ENCODE measurements at places on chromosomes 3 and 15.

DNA sequence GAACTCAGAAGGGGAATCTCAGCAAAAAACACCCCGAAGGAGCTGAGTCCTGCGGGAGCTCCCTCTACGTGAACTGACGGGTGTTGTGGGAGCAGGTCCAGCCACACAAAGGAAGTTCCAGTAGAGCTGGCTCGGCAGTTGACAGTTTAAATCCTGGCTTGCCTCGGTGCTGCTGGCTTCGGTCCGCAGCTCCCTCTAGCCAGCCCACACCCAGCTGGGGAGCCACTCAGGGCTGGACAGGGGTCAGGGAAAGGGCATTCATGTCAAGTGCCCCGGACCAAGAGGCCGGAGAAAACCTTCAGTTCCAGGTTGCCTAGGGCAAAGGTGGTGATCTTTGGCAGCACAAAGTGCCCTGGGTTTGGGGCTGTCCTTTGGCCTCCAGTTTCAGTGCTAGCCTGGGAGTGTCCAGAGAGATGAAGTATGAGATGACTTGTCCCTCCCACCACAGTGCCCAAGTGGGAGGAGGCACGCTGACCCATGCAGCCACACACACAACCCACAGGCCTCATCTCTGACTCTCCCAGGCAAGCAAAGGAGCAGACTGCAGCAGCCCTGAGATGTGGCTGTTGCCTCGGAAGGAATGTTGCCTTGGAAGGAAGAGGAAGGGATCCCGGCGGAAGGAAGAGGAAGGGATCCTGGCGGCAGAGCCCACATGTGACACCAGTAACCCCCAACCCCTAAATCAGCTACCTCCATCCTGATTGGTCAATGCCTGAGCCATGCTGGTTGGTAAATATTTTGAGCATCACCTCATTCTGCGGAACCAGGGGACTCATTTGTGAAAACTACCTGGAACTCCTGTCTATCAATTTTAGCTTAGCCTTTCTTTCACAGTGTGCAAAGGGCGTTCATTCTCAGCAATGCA, 13.9 kb upstream of the ANPEP start:
- DNase-seq: peak; percentile 32

- no peak for DNase-seq
Observed at GRCh38 chr3:16433701-16434151, 79.8 kb downstream of the RFTN1 start.

- DNase-seq: peak; percentile 66
Observed at GRCh38 chr15:48913141-48913540, 35.2 kb downstream of the EID1 start.

- no peak for DNase-seq
Observed at GRCh38 chr15:79769069-79769481, 127.7 kb downstream of the MTHFS start.

Measured in SW480 (cell line).